ENCODE measurements at places on chromosomes 1 and 21.
A peak's percentile ranks its signal among the peaks of the same experiment; 100 is the strongest.

DNA sequence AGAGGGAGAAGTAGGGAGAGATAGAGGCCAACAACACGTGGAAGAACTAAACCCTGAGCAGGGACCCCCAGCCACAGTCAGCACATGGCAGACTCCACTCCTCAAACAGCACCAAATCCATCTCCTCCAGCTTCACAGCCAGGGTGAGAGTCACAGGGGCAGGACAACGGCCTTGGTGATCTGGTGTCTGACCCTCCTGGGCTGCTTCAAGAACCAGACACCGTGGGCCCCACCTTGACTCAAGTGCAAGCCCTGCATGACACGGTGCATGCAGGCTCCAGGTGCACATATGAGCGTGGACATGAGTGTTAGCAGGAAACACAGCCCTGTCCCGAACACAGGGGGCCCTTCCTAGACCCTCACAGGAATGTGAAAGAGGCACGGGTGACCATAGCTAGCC lies 21.9 kb downstream of the S100A7 start:
- DNase-seq = no peak

- DNase-seq = no peak
These were observed 205.5 kb downstream of the PTBP2 start for GRCh38 chr1:96927125-96927524.

DNA sequence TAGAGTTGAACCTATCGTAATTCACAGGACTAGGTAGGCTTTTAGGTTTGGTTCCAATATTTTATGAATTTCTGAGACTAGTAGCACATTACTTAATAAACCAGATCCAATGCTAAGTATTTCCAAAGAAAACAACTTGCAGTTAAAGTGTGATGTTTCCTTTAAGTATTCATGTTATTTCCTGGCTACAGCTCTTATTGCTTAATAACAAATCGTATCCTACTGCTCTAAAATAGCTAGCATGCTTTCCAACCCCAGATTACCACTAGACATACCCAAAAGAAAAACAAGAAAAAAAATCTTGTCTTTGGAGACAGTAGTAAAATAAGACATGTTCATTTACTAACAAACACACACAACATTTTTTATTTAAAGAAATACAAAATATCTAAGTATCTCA lies 898 bp downstream of the KRTAP27-1 start:
- DNase-seq = no peak

DNA sequence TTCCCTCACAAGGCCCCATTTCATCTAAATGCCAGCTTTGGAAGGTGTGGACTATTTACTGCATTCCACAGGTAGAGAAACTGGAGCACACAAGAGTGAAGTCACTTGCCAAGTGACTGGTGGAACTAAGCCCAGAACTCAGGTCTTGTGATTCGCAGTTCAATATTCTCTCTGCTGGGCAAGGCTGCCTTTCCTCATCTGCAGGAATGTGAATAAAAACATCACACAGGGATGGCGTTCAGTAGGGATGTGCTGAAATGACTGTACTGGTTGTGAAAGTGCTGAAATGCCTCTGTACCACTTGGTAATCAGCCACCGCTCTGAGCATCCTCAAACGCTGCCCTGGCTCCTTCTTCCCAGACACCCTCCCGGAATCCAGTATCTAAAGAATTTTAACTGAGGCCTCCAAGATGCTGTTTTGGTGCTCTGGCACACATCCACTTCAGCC lies 145.6 kb downstream of the HIVEP3 start:
- no peak for DNase-seq

GRCh38 chr21:45894450-45894825 lies 87.1 kb upstream of the COL6A1 start:
- peak; percentile 8 for DNase-seq

DNA sequence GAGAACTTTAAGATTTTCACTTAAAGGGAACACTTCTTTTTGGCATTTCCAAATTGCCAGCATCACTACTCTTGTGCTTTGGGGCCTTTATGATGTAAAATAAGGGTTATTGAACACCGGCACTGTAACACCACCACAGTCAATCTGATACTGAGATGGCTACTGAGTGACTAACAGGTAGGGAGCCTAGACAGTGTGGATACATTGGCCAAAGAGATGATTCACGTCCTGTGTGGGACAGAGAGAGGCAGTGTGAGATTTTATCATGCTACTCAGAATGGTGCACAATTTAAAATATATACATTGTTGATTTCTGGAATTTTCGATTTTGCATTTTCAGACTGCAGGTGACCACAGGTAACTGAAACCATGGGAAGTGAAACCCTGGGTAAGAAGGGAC lies 261.6 kb downstream of the SPATA17 start:
- DNase-seq = no peak
